ENCODE measurements at places on chromosomes 4 and X. TPM values are rescaled to one million over a fixed set of nuclear protein-coding genes. Genes with fewer than 3 reads are reported as not detected.

Gene RASGEF1B
- 0.44 TPM for total RNA-seq

Gene GTPBP6
- total RNA-seq: 39.1 TPM

Gene ADGRA3
- 1.3 TPM for total RNA-seq

Gene GPC3
- not detected for total RNA-seq

Gene TBC1D9
- 38.0 TPM for total RNA-seq

Gene SPANXC
- not detected for total RNA-seq

Gene UTP3
- 27.6 TPM for total RNA-seq

Gene TCEAL7
- 2.8 TPM for total RNA-seq

Gene ADH7
- not detected for total RNA-seq

Gene IL13RA2
- total RNA-seq: 2.7 TPM

Gene CXCL1
- 4.5 TPM for total RNA-seq

Gene TNMD
- under 0.01 TPM for total RNA-seq

Gene GAGE12E
- not detected for total RNA-seq

Gene ABLIM2
- total RNA-seq: 6.6 TPM

Gene H2BW2
- not detected for total RNA-seq

Gene PCSK1N
- total RNA-seq: not detected

Gene EXOC1L
- total RNA-seq: not detected

Gene ATP2B3
- not detected for total RNA-seq

Gene CDKL5
- 1.1 TPM for total RNA-seq

Gene SPANXA2
- total RNA-seq: not detected

Gene XAGE2
- not detected for total RNA-seq

Gene FAM9C
- not detected for total RNA-seq

Gene MAPK10
- total RNA-seq: under 0.01 TPM

Gene ERAS
- not detected for total RNA-seq

Gene THAP9
- total RNA-seq: 7.6 TPM

Gene CLNK
- not detected for total RNA-seq

Gene AWAT2
- total RNA-seq: not detected

Gene HERC6
- total RNA-seq: 6.0 TPM

Gene GDPD2
- not detected for total RNA-seq

Gene ARMCX1
- total RNA-seq: 27.8 TPM

Gene PHEX
- 0.32 TPM for total RNA-seq

Gene MAGEA9B
- total RNA-seq: not detected

Gene TEX13B
- total RNA-seq: not detected

Gene FMR1NB
- total RNA-seq: not detected

Data from bladder microvascular endothelial cell (primary cell).